ENCODE measurements at places on chromosomes 6 and 20.
A peak's percentile ranks its signal among the peaks of the same experiment; 100 is the strongest.

DNA sequence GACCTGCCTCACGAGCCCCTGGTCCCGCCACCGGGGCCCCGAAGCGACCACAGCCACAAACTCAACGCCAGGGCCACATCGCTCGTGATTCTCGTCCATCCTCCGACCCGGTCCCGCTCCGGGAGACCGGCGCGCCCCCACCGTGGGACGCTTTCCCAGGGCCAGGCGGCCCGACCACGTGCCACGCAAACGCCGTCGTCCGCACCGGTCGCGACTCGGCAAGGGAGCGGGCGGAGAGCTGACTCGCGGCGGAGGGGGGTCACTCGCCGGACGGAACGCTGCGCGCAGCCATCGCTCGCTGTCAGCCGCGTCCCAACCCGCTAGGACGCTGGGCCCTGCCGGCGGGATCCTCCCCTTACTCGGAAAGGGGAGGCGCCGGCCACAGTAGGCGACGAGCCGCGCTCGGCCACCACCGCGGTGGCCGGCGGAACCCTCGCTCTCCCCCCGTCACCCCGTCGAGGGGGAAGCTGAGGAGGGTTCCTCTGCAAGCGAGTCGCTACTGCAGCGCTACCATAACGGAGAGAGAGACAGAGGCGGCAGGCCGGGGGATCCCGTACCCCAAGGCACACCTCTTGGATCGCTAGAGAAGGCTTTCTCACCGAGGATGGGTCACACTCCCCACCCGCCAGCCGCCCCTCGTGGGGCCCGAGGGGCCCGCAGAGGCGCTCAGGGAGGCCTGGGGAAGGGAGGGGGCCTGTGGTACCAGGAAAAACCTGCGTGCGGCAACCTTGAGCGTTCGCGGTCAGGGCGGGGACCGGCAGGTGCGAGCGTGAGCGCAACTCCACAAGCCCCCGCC lies 511.8 kb upstream of the ZNF337 start:
- no peak for DNase-seq

DNA sequence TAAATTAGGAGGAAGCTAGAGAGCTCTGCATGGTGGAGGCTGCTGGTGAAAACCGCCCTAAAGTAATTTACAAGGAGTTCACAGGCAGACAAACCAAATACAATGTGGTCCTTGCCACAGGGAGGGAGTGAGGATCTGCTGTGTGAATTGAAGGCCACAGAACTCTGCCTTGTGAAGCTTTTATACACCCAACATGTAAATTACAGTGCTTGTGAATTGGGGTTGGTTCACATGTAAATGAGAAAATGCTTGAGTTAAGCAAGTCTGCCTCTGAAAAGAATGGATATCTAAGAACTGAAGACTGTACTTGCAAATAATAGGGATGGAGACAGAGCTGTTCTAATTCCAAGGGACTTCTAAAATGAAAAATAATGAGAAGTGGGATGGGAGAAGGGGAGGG lies 194.2 kb downstream of the SLC35F1 start:
- DNase-seq = no peak

DNA sequence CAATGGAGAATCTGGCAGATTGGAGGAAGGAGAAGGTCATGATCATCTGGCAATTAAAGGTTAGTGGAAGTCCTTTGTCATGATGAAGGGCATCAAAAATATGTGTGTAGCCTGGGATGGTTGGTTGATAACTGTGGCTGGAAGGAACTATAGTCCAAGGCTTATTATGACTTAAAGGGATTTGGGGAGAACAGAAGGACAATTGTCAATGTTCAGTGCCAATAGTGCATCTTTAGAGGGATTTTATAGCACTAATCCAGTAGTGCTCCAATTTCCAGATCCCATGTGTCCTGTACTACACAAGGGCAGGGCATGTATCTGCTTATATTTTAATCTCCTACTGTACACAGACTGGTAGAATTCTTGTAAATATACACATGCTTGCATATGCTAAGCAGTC lies 5.0 kb upstream of the ZBTB24 start:
- DNase-seq = no peak

- DNase-seq = no peak
Observed at GRCh38 chr20:51398083-51398482, 144.4 kb downstream of the NFATC2 start.

DNA sequence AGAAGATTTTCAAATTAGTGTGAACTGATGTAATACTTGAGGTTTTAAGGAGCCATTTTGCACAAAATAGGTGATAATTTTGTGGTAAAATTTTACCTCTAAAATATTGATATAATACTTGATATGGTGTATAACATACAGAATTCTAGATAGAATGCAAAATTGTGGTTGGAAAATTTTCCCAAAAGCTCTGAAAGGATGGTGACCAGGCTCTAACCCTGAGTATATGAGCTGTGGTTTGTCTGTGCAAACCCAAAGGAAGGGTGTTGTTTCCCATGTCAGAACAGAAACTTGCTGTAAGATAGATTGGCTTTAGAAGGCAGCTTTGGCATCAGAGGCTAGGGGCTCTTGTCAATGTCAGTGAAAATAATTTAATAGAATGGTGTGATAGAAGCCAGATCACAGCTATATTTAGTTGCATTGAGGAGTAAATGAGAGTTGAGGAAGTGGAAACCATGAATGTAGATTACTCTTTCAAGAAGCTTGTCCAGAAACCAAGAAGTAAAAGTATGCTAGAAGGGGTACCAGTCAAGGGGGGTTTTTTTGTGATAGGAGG lies 257.7 kb downstream of the FARS2 start:
- no peak for DNase-seq

DNA sequence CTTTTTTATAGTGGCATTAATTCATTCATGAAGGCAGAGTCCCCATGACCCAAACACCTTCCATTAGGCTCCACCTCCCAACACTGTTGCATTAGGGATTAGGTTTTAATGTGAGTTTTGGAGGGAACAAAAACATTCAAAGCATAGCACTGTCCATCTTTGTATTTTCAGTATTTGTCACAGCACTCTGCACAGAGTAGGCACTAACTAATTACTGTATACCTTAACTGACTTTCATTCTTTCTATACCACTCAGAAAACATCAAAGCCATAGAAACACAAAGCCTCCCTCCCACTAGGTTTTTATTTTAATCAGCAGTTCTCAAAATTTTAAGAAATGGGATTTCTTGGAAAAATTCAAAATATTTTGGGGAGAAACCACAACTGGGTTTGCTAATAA lies 21.8 kb upstream of the AHI1 start:
- DNase-seq = no peak

GRCh38 chr6:158717341-158718330 lies 67.8 kb downstream of the SYTL3 start:
- DNase-seq = no peak

DNA sequence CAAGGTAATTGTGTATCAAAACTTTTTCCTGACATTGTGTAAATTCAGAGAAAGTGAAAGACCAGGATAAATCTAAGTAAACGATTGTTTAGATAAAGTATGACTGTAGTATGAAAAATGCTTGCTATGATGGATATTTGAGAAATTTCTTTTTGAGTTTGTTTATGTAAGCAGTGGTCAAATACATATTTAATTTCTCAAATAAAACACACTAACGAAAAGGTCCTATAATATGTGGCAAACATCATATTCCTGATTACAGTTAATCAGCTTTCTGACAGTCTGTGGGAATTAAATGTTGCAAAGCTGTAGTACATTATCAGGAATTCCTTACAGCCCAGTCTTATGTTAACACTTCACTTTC lies 636.9 kb downstream of the MMUT start:
- DNase-seq = no peak

DNA sequence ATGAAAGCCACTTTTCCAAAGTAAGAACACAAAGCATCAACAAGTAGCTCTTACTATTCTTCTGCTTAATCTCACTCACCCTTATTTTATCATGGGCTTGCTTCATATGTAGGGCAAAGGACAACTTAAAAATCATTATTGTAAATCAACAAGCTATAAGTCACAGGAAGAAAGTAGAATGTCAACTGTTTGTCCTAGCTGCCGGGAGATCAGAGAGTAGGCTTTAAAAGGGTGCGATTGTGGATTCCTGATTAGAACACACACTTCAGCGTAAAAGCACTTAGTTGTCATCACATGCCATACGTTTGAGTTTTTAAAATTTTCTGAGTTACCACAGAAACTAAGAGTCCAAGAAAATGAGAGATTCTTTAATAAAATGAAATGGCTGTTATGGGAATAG lies 44.4 kb upstream of the NHSL1 start:
- no peak for DNase-seq

GRCh38 chr6:125945378-125946141 lies 11.0 kb upstream of the HINT3 start:
- DNase-seq = peak; percentile 57

- no peak for DNase-seq
Observed at GRCh38 chr20:53491462-53491861, 102.2 kb downstream of the ZNF217 start.

GRCh38 chr20:25273541-25274358 lies 25.9 kb downstream of the PYGB start:
- DNase-seq = no peak

DNA sequence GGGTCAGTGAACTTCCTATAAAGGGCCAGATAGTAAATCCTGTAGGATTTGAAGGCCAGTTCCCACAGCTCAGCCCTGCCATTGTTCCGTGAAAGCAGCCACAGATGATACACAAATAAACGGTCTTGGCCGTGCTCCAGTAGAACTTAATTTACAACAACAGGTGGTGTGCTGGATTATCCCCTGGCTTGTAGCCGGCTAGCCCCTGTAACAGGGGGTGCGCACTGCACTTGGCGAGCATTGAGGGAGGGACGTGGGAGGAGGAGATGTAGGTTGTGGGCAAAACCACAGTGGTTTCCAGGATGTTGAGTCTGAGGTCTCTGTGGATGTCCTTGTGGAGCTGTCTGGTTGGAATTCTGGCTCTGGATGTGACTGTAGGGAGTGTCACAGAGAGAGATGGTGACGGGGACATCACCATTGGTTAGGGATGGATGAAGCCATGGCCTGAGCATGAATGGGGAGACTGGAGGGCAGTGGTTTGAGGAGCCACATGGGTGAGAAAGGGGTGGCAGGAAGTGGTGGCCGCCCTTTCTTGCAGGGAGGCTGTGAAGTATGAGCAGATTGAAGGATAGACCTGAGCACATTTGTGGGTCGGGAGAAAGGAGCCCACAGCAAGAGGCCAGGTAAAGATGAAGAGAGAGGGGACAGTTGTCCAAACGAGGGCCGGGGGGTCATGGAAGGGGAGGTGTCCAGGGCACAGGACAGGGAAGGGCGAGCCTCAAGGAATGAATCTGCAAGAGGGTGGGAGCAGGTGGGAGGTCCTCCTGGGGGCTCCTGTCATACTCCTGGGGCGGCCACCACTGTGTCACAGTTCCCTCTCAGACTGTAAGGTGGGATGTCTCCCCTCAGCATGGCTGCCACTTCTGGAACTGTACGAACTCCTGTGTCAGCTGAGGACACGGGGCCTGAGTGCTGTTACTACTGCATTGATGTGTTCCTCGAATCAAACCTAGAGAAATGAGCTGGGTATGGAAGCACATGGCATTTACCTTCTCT lies 53.6 kb downstream of the CDH26 start:
- no peak for DNase-seq

DNA sequence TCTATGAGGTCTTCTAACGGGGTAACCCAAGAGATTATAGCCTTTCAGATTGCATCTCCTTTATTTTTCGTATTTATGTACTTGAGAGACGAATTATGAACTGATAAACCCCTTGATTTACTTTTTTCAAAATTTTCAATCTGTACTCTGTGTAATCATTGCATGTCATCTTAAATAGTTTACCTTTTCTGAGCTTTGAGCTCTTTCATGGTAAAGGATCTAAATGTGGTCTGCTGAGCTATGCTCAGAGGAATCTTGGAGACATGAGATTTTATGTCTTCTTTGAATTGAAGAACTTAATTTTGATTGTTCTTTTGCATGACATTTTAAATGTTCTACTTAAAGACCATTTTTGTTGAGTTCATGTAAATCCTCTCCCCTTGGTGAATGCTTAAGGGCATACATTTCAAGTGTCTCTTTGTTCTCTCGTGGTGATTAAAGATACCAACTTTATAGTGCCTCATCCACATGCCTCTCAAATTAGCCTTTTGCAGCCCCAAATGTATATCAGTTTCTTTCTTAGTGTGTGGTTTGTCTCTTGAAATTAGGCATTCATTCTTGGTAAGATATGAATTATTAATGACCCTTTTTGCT lies 116.3 kb upstream of the SCGN start:
- DNase-seq = no peak

DNA sequence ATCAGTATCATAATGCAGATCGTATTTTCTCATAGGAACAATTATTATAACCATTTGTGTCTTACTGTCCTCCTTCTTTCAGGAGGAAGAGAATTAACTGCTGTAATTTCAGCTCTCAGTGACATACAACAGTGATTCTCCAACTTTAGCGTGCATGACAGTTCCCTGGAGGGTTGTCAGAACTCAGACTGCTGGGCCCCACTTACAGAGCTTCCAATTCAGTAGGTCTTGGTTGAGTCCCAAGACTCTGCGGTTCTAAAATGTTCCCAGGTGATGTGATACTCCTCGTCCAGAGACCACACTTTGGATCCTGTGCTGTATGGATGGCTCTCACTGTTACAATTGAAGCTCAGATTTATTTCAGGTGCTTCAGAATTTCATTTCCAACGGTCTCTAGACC lies 72.8 kb downstream of the CAP2 start:
- DNase-seq = no peak

DNA sequence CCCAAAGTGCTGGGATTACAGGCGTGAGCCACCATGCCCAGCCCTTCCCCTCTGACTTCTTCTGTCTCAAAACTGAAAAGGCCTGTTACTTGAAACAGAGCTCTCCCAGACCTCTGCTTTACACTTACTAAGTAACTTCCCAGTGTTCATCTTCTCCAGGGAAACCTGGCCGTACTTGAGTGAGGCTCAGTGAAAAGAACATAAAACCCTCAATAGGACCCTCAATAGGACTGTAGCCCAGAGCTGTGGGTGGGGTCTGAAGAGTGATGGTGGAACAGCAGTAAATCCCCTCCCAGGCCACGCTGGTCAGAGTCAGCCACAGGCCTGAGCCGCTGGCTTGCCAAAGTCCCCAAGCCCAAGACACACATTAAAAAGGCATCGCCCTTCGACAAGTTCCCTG lies 145.4 kb downstream of the NFATC2 start:
- no peak for DNase-seq

GRCh38 chr6:22575190-22575589 lies 5.8 kb downstream of the HDGFL1 start:
- DNase-seq = no peak

GRCh38 chr6:55621244-55621643 lies 42.3 kb upstream of the HMGCLL1 start:
- DNase-seq = no peak

- DNase-seq = no peak
Observed at GRCh38 chr6:146878168-146878951, 279.6 kb downstream of the ADGB start.

- no peak for DNase-seq
Observed at GRCh38 chr20:20318365-20319161, 49.3 kb upstream of the INSM1 start.

- no peak for DNase-seq
Observed at GRCh38 chr6:79818471-79818870, 128.9 kb downstream of the ELOVL4 start.

DNA sequence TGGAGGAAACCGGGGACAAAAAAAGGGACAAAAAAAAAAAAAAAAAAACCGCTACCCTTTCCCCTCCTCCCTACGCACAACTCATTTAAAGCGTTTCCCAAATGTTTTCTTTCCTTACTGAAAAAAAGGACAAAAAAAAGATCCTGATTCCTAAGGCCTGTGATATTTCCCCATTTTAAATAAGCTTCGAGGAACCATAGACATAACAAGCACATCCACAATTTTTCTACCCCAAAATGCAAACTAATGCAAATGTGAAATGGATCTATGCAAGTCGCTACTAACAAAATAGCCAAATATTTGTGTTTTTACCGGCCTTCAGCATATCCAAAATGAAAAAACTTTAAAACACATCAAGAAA lies 1.4 kb upstream of the ZNF217 start:
- no peak for DNase-seq

Measured in non-pigmented ciliary epithelial cell (primary cell).